ENCODE measurements at places on chromosomes 6 and 20.

DNA sequence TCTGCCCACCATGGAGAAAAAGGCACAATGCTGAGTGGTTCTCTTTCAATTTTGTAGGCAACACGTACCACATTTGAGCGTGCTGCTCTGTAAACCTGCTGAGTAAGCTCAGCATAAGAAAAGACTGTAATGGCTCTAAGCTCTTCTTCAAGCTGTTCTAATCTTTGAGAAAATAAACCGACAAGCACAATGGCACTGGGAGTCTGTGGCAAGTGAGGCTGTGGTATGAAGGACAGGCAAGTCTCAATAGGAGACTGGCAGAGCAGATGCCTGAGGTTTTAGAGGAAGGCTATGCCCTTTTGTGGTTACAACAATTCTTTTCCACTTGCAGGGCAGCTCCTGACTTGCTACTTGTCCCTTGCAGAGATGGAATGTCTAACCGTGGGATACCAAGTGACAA is 136.7 kb upstream of the EXOC2 start:
- no peak for DNase-seq

- DNase-seq = no peak
Measured at GRCh38 chr6:117992856-117993255, 85.8 kb downstream of the SLC35F1 start.

DNA sequence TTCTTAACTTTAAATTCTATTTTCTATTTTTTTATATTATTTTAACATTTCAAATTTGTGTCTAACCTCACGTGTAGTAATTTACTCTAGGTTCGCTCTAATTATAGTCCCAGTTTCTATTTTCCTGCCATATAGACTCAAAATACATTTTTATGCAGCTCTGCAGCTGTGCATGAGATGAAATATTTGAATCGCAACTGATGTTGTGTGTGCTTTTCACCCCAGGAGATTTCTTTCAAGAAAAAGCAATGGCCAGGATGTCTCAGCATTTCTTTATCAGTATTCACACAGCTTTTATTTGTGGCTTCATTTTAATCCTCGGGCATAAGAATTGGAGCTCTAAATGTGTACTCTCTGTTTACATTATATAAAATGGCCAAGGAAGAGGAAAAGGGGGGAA is 157.6 kb downstream of the HDGFL1 start:
- DNase-seq = no peak

- DNase-seq = no peak
Measured at GRCh38 chr6:116512734-116513133, 1.3 kb downstream of the CALHM5 start.

- no peak for DNase-seq
Measured at GRCh38 chr6:114576330-114576729, 233.5 kb upstream of the HS3ST5 start.

- DNase-seq = no peak
Measured at GRCh38 chr6:147057705-147058342, 146.4 kb upstream of the STXBP5 start.

DNA sequence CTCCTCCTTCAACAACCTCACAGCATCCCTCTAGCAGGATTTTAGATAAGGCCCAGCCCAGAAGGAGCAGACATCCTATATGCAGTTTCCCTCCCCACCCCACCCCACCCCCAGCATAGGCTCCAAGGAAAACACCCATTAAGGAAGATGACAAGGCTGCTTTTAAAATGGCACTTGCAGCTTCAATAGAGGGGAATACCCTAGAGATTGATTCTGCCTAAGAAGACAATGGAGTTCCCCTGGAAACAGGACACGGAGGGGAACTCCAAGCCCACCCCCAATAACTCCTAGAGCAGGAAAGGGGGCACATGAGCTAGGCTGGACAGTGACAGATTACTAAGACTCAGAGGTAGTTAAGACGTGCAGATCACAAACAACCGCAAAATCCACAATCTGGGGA is 34.7 kb downstream of the CPNE5 start:
- no peak for DNase-seq

- DNase-seq = no peak
Measured at GRCh38 chr6:133629970-133630369, 258.9 kb upstream of the TCF21 start.

DNA sequence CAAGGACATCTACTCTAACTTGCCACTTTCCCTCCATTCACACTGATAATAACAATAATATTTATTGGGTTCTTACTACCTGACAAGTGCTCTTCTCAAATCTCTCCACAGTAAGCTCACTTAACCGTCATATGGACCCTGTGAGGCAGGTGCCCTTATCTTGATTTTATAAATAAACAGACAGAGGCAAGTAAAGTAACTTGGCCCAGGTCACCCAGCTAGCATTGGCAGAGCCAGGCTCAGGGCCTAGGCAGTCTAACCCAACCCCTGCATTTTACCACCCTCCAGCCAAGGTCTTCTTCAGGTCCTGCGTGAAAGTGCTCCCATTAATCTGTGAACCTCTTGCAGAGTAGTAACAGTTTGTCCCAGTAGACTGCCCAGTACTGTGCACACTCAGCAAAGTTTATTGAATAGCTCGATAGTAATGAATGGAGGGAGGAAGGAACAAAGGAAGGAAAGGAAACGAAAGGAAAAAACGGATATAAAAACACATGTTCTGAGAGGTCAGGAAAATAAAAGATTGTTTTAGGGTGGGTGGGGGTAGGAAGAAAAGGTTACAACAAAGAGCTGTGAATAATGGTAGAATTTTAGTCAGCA is 17.0 kb upstream of the STX11 start:
- no peak for DNase-seq

DNA sequence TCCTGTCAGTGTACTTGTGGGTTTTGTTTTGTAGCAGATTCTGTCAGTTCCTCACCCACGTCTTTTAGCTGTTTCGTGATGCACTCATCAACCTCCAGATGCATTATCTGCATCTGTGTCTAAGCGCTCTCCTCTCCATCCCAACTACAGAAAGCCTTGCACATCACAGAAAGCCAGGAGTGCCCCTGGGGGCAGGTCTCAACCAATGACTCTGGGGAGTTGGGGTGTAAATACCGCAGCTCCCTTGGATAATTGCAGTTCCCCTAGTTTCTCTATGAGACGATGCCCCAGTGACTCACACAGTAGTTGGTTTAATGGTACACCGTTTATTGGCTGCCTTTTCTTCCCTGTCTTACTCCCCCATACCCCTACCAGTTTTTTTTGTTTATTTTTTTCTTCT is 158.1 kb downstream of the SOX4 start:
- DNase-seq = no peak

GRCh38 chr6:158232316-158233213 is 64.4 kb downstream of the GTF2H5 start:
- peak; percentile 61 for DNase-seq

- DNase-seq = no peak
Measured at GRCh38 chr20:1017677-1018076, 15.6 kb upstream of the RSPO4 start.

- DNase-seq = no peak
Measured at GRCh38 chr6:28356666-28357020, 6.9 kb downstream of the ZKSCAN3 start.

Measured in GM12892 (cell line).